Stimulated activated CD4-positive, alpha-beta T cell treated with anti-CD3 and anti-CD28 coated beads, Interleukin-12 subunit alpha, Interleukin-12 subunit beta, amount 100 ng/mL, for 4 hours (primary cell): ENCODE measurements at places on chromosomes 16 and 17.

GRCh38 chr17:65287040-65287439, 149.9 kb downstream of the RGS9 start:
- DNase-seq: no peak

- DNase-seq: no peak
Measured at GRCh38 chr16:2767891-2768290, 9.2 kb downstream of the ELOB start.

GRCh38 chr17:67232441-67232840, 12.6 kb downstream of the HELZ start:
- no peak for DNase-seq

DNA sequence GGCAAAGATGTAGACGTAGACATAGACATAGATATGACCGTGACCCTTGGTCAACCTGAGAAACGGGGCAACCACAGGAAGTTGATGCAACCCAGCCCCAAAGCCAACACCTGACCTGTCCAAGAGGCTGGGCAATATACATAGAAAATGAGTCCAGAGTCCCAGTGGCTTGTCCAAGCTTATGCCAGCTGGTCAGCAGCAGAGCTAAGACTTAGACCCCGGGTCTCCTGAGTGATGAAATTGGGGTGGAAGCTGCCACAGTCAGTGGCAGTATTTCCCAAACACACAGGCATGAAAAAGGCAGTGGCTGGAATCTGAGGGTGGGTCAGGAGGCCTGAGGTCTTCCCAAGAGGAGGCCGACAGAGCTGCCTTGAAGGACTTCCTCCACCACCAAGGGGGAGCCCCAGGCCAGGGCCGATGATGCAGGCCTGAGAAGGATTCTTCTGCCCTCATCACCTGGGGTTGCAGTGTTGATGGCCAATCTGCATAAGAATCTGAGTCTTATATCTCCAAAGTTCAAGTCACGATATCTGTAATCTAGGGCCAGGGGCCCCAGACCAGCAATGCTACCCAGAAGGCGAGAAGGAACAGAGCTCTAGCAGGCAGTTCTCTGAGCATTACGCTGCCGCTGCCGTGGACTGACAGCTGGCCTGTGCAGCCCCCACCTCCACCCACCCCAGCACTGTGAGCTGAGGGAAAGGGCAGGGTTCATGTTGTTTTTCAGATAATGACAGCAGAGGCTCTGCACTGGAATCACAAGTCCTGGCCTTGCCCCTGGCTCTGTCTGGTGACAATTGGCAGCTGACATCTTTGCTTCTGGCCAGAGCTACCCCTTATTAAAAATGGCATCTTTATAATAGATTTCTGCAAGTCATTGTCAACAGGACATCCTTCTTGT, 72.7 kb downstream of the GNAO1 start:
- no peak for DNase-seq

GRCh38 chr17:73325527-73325842, 13.7 kb upstream of the CDC42EP4 start:
- no peak for DNase-seq

DNA sequence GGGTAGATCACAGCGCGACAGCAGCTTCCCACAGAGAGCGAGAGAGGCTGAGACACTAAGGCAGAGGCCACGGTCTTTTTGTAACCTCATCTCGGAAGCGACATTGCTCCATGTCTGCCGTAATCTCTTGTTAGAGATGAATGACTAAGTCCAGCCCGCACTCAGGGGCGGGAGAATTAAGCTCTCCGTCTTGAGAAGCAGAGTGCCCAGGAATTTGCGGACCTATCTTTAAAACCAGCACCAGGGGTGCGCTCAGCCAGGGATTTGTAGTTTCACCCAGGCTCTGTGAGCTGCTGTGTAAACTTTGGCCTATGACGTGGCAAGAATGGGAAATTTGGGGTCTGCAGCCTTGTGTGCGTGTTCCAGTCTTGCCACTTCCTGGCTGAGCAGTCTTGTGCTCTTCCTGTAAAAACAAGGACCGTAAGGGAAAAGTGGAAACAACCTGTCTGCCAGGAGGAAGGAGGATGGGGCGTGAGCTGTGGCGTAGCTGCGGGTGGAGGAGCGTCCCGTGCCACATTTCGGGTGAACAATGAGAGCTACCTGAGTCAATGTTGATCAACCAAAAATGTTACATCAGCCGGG, 16.0 kb upstream of the JPH3 start:
- no peak for DNase-seq

GRCh38 chr17:53499277-53499676, 323.4 kb upstream of the KIF2B start:
- no peak for DNase-seq

GRCh38 chr17:28992625-28993600, 12.9 kb downstream of the SEZ6 start:
- DNase-seq: no peak

DNA sequence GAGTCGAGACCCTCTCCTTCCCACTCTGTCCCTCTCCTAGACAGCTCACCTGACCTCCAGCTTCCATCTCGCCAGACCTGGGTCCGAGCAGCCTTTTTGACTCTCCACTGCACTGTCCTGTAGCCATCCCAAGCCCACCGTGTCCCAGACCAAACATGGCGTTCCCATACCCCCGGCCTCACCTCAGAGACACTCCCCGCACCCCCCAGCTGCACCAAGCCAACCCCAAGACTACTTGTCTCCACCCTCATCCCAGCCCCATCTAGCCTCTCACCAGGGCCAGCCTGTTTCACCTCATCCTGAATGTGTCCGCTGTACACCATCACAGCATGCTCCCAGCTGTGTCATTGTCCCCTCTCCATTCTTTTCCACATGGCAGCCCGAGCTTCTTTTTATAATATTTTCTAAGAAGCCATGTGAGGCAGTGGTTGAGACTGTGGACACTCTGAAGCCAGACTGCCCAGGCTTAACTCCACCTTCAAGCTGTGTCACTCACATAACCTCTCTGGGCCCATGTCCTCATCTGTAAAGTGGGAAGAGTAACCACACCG, 1.5 kb downstream of the MYO15A start:
- DNase-seq: no peak

GRCh38 chr17:57803021-57803420, 46.8 kb downstream of the MRPS23 start:
- no peak for DNase-seq

DNA sequence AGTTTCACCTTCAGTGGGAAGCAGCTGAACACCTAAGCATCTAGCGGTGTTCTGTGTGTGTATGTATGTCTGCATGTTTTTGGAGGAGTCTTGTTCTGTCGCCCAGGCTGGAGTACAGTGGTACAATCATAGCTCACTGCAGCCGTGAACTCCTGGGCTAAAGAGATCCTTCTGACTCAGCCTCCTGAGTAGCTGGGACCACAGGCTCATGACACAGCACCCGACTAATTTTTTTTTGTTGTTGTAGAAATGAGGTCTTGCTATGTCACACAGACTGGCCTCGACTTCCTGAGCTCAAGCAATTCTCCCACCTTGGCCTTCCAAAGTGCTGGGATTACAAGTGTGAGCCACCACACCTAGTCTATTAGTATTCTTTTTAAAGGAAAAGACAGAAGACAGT, 30.2 kb upstream of the FAAP100 start:
- DNase-seq: no peak

GRCh38 chr17:63998050-63998720, at the start of gene PRR29:
PRR29 (plus strand) TSS chr17:63998351; CDS start chr17:63998365, 14 bp downstream.
- peak; percentile 66 for DNase-seq

DNA sequence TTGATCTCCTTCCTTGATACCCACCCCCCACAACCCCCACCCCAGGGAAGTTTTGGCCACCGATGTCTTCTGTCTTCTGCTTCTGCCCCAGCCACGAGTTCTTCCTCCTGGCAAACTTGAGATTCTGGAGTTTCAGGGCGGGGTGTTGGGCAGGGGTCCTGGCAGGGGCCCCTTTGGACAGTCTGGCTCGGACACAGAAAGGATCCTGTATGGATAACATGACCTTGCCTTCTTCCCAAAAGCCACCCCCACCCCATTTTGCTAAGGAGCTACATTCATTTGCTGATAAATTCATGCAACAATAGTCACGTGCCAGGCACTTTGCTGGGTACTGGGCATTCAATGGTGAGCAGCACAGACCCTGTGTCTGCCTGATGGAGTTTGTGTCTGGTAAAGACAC, 5.9 kb upstream of the COL1A1 start:
- no peak for DNase-seq

- no peak for DNase-seq
Measured at GRCh38 chr16:74051-74746, 1.8 kb upstream of the RHBDF1 start.
